Smooth muscle cell of the coronary artery (primary cell): ENCODE measurements at places on chromosomes 5 and 9. TPM values are rescaled to one million over a fixed set of nuclear protein-coding genes. Genes with fewer than 3 reads are reported as not detected.

PKD2L2 gene
- total RNA-seq = not detected in 2 replicates

C7 gene
- total RNA-seq = 15.8 and 132 TPM in 2 replicates

LHX3 gene
- total RNA-seq = not detected in 2 replicates

PCDHA12 gene
- total RNA-seq = 0.15 and 0.59 TPM in 2 replicates

ACSL6 gene
- total RNA-seq = 0.12 TPM in 1 of 2 replicates, not detected in the other

FOXD4 gene
- 0.08 and 0.23 TPM in 2 replicates for total RNA-seq

JAKMIP2 gene
- total RNA-seq = 0.15 TPM in 1 of 2 replicates, not detected in the other

NTNG2 gene
- 1.5 and 2.1 TPM in 2 replicates for total RNA-seq

XRCC4 gene
- total RNA-seq = 2.9 and 20.5 TPM in 2 replicates

PHF24 gene
- under 0.01 TPM in 2 replicates for total RNA-seq

RAB3C gene
- total RNA-seq = not detected in 2 replicates

ACTBL2 gene
- total RNA-seq = 0.23 TPM in 1 of 2 replicates, not detected in the other

GLRA1 gene
- not detected in 2 replicates for total RNA-seq

BARX1 gene
- not detected in 2 replicates for total RNA-seq

NRARP gene
- total RNA-seq = 0.30 and 0.47 TPM in 2 replicates

C6 gene
- total RNA-seq = 0.23 and 0.59 TPM in 2 replicates

PDE4D gene
- total RNA-seq = 2.9 and 3.6 TPM in 2 replicates

LIX1 gene
- not detected in 2 replicates for total RNA-seq

FSD1L gene
- 1.8 and 4.1 TPM in 2 replicates for total RNA-seq

PTGER4 gene
- 2.6 and 8.7 TPM in 2 replicates for total RNA-seq

EQTN gene
- total RNA-seq = not detected in 2 replicates

SLC36A2 gene
- 0.12 TPM in 1 of 2 replicates, not detected in the other for total RNA-seq

ITGA2 gene
- total RNA-seq = 8.2 and 63.8 TPM in 2 replicates

KIF12 gene
- total RNA-seq = under 0.01 TPM in 1 of 2 replicates, not detected in the other

NEK6 gene
- total RNA-seq = 65.5 and 225 TPM in 2 replicates

TMOD1 gene
- total RNA-seq = 0.12 and 0.30 TPM in 2 replicates

TMEM232 gene
- 1.4 and 4.6 TPM in 2 replicates for total RNA-seq

NRG2 gene
- total RNA-seq = 0.15 and 1.6 TPM in 2 replicates

SUSD3 gene
- 0.12 and 0.23 TPM in 2 replicates for total RNA-seq

ALDOB gene
- not detected in 2 replicates for total RNA-seq

IL5 gene
- total RNA-seq = not detected in 2 replicates

CD14 gene
- total RNA-seq = 2.8 and 107 TPM in 2 replicates

TMEM215 gene
- not detected in 2 replicates for total RNA-seq

PDLIM7 gene
- 25.5 and 147 TPM in 2 replicates for total RNA-seq
